ENCODE measurements at places on chromosomes 3 and 15. TPM values are rescaled to one million over a fixed set of nuclear protein-coding genes. Genes with fewer than 3 reads are reported as not detected.

The DPPA2 gene
- not detected for total RNA-seq

The ARHGEF3 gene
- total RNA-seq: 9.0 TPM

The CPLX3 gene
- 0.33 TPM for total RNA-seq

The ACSBG1 gene
- 2.3 TPM for total RNA-seq

The SLTM gene
- 73.1 TPM for total RNA-seq

The TTLL13 gene
- not detected for total RNA-seq

The CCDC13 gene
- total RNA-seq: 4.7 TPM

The HYKK gene
- total RNA-seq: 8.6 TPM

- peaks cover 17% of the 10 kb centered on the region for H3K4me1 ChIP-seq
- peak overlapping the region; percentile 97 for H3K4me3 ChIP-seq
- DNase-seq: no peak
- no peaks in the 10 kb centered on the region for H3K36me3 ChIP-seq
Observed at GRCh38 chr3:101513419-101513986, 491 bp upstream of the SENP7 start.

- H3K27ac ChIP-seq: no peak overlapping the region
- no peak overlapping the region for H3K4me3 ChIP-seq
- H3K36me3 ChIP-seq: no peaks in the 10 kb centered on the region
- H3K27me3 ChIP-seq: no peaks in the 10 kb centered on the region
- H3K4me1 ChIP-seq: no peaks in the 10 kb centered on the region
- no peak for DNase-seq
Observed at GRCh38 chr3:190737446-190737845, 125.0 kb downstream of the GMNC start.

GRCh38 chr3:155714295-155714718 lies 30.6 kb downstream of the PLCH1 start:
- H3K27ac ChIP-seq: no peak overlapping the region
- no peaks in the 10 kb centered on the region for H3K27me3 ChIP-seq
- DNase-seq: no peak

- no peaks in the 10 kb centered on the region for H3K36me3 ChIP-seq
- DNase-seq: peak; percentile 93
- H3K4me3 ChIP-seq: peak overlapping the region; percentile 15
- peaks cover 30% of the 10 kb centered on the region for H3K4me1 ChIP-seq
Observed at GRCh38 chr3:150370122-150370602, 37.9 kb upstream of the TSC22D2 start.

DNA sequence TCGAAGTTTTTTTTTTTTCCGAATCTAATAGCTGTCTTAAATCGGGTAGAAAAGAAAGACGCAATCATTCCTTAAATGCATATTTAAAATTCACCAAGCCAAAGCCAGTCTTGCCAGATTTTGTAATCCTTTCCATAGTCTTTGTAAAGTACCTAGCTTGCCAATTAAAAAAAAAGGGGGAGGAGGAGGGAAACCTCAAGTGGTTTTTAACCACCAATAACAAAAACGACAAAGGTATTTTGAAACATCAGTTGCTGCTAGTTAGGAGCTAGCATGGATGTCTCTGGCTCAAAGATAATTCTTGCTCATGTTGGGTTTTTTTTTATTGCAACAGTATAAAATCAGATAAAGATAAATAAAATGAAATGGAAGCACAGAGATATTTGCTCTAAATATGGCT lies 187.9 kb downstream of the MECOM start:
- H3K4me1 ChIP-seq: no peaks in the 10 kb centered on the region
- no peak for DNase-seq
- H3K27ac ChIP-seq: no peak overlapping the region

GRCh38 chr15:84715441-84716035 lies 401 bp downstream of the SEC11A start:
- peaks cover 31% of the 10 kb centered on the region for H3K4me1 ChIP-seq
- DNase-seq: no peak
- no peaks in the 10 kb centered on the region for H3K27me3 ChIP-seq
- no peaks in the 10 kb centered on the region for H3K36me3 ChIP-seq
- H3K27ac ChIP-seq: peak overlapping the region; percentile 86

DNA sequence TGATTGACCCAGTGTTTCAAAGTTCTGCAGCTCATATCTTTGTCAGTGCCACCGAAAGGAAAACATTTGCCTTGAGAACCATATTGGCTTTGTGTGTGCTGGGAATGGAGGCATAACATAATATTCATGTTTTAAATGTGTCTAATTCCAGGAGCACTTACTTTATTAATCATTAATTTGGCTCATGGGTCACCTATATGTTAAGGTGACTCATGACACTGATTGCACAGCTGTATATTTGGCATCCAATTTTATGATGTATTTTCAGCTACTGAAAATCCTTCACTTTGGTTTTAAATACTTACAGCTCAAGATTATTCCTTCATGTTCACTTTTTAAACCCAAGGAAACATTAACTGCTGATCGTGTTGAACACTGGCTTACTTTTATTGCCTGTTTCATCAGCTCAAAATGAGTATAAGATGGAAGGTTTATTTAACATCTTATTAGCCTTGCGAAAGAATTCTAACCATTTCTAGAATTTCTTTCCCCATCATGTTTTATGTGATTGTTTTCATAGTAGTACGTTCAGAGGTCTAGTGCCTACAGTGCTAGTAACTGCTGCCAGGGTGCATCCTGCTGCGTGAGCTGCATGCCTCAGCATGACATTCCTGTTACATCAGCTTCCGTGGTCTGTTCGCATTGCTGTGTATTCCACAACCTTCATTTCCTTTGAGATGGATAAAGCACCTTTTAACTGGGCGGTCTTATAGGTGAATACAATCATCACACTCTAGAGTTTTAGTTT lies 63.7 kb downstream of the LRCH3 start:
- no peak for DNase-seq
- H3K27ac ChIP-seq: no peak overlapping the region
- H3K27me3 ChIP-seq: no peaks in the 10 kb centered on the region
- H3K4me3 ChIP-seq: no peak overlapping the region
- H3K4me1 ChIP-seq: no peaks in the 10 kb centered on the region
- H3K36me3 ChIP-seq: peaks cover 81% of the 10 kb centered on the region

GRCh38 chr15:81346611-81347010 lies 22.7 kb upstream of the STARD5 start:
- H3K27ac ChIP-seq: no peak overlapping the region
- no peaks in the 10 kb centered on the region for H3K27me3 ChIP-seq
- peak; percentile 57 for DNase-seq
- H3K4me3 ChIP-seq: no peak overlapping the region
- H3K36me3 ChIP-seq: no peaks in the 10 kb centered on the region
- H3K4me1 ChIP-seq: no peaks in the 10 kb centered on the region

- H3K4me3 ChIP-seq: no peak overlapping the region
- H3K4me1 ChIP-seq: peaks cover 26% of the 10 kb centered on the region
- DNase-seq: no peak
- no peak overlapping the region for H3K27ac ChIP-seq
Observed at GRCh38 chr15:76056931-76057330, 2.9 kb upstream of the TMEM266 start.

DNA sequence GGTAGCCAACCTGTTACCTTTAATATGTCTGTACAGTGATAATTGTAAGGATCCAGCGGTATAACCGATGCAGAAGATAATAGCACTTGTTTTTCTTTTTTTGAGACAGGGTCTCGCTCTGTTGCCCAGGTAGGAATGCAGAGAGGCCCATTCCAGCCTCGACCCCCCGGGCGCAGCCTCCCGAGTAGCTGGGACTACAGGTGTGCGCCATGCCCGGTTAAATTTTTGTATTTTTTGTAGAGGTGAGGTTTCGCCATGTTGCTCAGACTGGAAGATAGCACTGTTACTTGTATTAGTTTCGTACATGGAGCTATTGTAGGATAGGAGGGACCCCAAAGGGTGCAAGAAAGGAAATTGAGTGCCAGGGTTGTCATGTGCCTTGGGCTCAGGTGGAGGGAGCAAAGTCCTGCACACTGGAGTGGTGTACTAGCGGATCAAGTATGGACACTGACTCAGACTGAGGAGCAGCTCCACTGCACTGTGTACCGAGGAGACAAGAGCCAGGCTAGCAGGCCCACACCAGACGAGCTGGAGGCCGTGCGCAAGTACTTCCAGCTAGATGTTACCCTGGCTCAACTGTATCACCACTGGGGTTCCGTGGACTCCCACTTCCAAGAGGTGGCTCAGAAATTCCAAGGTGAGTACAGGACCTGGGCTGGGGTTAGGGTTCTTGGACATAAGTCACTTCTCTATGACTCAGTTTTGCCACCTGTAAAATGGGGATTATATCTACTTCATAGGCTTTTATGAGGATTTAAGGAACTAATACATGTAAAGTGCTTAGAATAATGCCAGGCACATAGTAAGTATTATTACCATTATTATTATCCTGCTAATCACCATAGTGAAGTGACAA lies 1.0 kb downstream of the OGG1 start:
- peaks cover 57% of the 10 kb centered on the region for H3K36me3 ChIP-seq
- peak overlapping the region; percentile 88 for H3K27ac ChIP-seq
- H3K4me1 ChIP-seq: peaks cover 42% of the 10 kb centered on the region
- H3K4me3 ChIP-seq: peak overlapping the region; percentile 70
- no peak for DNase-seq
- H3K27me3 ChIP-seq: no peaks in the 10 kb centered on the region

GRCh38 chr3:32623532-32623931 lies 52.9 kb upstream of the DYNC1LI1 start:
- no peak overlapping the region for H3K27ac ChIP-seq
- H3K4me1 ChIP-seq: no peaks in the 10 kb centered on the region
- no peak overlapping the region for H3K4me3 ChIP-seq
- H3K27me3 ChIP-seq: no peaks in the 10 kb centered on the region

- peaks cover 13% of the 10 kb centered on the region for H3K4me1 ChIP-seq
- no peak overlapping the region for H3K4me3 ChIP-seq
- no peak overlapping the region for H3K27ac ChIP-seq
- H3K36me3 ChIP-seq: no peaks in the 10 kb centered on the region
- peaks cover 6% of the 10 kb centered on the region for H3K27me3 ChIP-seq
Observed at GRCh38 chr15:68427366-68427765, 4.6 kb downstream of the ITGA11 start.

GRCh38 chr3:140736863-140737460 lies 59.1 kb downstream of the TRIM42 start:
- no peak for DNase-seq
- H3K27me3 ChIP-seq: no peaks in the 10 kb centered on the region
- no peak overlapping the region for H3K27ac ChIP-seq
- no peaks in the 10 kb centered on the region for H3K4me1 ChIP-seq
- H3K36me3 ChIP-seq: no peaks in the 10 kb centered on the region

- no peak overlapping the region for H3K27ac ChIP-seq
- H3K36me3 ChIP-seq: no peaks in the 10 kb centered on the region
- no peak for DNase-seq
- H3K4me1 ChIP-seq: no peaks in the 10 kb centered on the region
- H3K27me3 ChIP-seq: no peaks in the 10 kb centered on the region
Observed at GRCh38 chr3:111392894-111393398, 149.1 kb upstream of the CD96 start.

- no peaks in the 10 kb centered on the region for H3K27me3 ChIP-seq
- H3K36me3 ChIP-seq: no peaks in the 10 kb centered on the region
- peaks cover 4% of the 10 kb centered on the region for H3K4me1 ChIP-seq
Observed at GRCh38 chr3:21390856-21391255, 360.2 kb downstream of the ZNF385D start.

DNA sequence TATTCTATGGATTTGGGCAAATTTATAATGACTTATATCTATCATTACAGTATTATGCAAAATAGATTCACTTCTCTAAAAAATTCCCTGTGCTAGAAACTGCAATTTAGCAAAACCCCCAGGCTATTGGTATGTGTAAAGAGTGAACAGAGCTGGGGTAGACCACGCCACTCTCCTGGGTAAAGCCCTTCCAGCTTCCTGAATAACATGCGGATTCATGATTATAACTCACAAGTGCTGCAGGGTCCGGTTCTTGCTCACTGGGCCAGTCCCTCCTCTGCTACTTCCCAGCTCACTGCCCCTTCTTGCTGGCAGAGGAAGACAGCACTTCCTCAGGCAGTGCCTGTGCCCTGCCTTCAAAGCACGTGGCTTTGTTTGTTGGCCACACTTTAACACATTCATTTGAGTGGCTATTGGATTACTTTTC lies 4.1 kb downstream of the CD80 start:
- H3K36me3 ChIP-seq: no peaks in the 10 kb centered on the region
- no peak overlapping the region for H3K27ac ChIP-seq
- no peaks in the 10 kb centered on the region for H3K27me3 ChIP-seq
- H3K4me1 ChIP-seq: no peaks in the 10 kb centered on the region

GRCh38 chr3:131658771-131659170 lies 156.0 kb upstream of the MRPL3 start:
- DNase-seq: no peak
- no peak overlapping the region for H3K27ac ChIP-seq
- no peaks in the 10 kb centered on the region for H3K36me3 ChIP-seq
- no peaks in the 10 kb centered on the region for H3K4me1 ChIP-seq
- no peak overlapping the region for H3K4me3 ChIP-seq

- H3K36me3 ChIP-seq: no peaks in the 10 kb centered on the region
- no peaks in the 10 kb centered on the region for H3K27me3 ChIP-seq
- no peak for DNase-seq
- no peak overlapping the region for H3K4me3 ChIP-seq
Observed at GRCh38 chr15:89299896-89300295, 34.7 kb downstream of the POLG start.

DNA sequence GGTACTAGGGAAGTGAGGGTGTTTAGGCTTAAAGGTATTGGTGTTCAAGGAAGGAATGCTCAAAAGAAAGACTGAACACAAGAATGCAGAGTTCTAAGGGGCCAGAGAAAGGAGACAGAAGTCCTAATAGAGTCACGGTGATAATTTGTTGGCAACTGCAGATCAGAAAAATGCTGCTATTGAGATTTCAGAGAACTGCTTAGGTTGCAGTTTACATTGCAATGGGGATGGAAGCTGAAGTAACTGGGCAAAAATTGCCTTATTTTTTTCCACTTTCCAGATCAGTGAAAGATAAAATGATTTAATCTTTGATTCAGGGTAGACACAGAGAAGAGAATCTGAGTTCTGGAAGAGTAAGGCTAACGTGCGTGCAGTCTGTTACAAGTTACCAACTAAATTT lies 199.8 kb downstream of the SQOR start:
- no peak for DNase-seq
- H3K4me3 ChIP-seq: no peak overlapping the region
- no peak overlapping the region for H3K27ac ChIP-seq
- H3K27me3 ChIP-seq: no peaks in the 10 kb centered on the region
- H3K36me3 ChIP-seq: no peaks in the 10 kb centered on the region

GRCh38 chr3:196643201-196643749 lies 3.8 kb downstream of the NRROS start:
- peak overlapping the region; percentile 52 for H3K27ac ChIP-seq
- peaks cover 27% of the 10 kb centered on the region for H3K4me1 ChIP-seq

DNA sequence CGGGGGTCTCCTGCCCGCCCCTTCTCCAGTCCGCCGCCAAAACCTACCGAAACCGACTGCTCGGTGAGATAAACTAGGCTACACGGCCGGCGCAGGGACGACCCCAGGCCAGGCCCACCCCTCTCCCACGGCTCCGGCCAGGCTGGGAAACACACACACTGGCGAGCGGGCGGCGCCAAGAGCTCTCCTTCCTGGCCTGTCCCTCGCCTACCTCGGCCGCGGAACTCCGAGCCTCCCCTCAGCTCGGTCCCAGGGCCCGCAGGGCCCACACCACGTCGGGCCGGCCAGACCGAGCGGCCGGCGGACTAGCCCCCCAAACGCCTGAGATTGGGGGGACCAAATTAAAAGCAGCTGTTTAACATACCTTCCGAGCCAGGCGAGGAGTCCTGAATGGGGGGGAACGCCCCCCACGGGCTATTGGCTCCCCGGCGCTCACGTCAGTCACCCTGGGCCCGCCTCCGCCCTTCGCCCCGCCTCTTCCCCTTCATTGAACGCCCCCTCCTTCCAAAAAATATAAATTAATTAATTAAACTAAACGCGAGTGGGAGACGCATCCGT lies 4.0 kb upstream of the SIN3A start:
- H3K27ac ChIP-seq: peak overlapping the region; percentile 95
- no peaks in the 10 kb centered on the region for H3K27me3 ChIP-seq

All from esophagus muscularis mucosa (tissue), 4 donors.